ENCODE measurements at places on chromosomes 2 and 18. TPM values are rescaled to one million over a fixed set of nuclear protein-coding genes. Genes with fewer than 3 reads are reported as not detected.

DNA sequence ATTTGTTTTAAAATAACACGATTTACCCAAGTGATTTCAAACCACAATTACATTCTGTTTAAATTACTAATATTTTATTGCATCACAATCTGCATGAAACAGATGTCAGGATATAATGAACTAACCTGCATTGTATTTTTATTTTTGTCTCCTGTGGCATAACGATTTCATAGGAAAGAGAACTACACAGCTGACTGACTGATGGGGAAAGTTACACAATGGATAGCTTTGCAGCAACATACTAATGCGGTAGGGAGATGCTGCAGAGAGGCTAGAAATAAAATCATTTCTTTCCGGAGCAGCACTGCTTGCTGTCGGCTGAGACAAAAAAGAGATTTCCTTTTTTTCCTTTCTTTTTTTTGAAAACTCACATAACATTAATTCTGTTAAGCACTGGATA, 36.9 kb downstream of the SCN1A start:
- no peak overlapping the region for H3K4me3 ChIP-seq
- DNase-seq = no peak
- H3K4me1 ChIP-seq = no peaks in the 10 kb centered on the region

DNA sequence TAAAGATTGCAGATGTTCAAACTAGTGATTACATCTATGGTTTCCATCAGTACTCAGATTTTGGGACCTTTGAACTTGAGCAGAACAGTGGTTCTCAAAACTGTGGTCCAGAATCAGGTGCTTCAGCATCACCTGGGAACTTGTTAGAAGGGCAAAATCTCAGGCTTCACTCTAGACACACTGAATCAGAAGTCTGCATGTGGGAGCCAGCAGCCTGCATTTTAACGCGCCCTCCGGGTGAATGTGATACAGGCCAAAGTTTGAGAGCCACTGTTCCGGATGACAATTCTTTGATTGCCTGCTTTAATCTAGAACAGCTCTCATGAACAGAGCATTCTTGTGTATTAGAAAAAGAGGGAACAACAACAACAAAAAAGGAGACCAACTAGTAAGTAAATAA, 261.7 kb downstream of the GPD2 start:
- no peak for DNase-seq
- no peak overlapping the region for H3K27ac ChIP-seq
- no peaks in the 10 kb centered on the region for H3K36me3 ChIP-seq
- H3K4me3 ChIP-seq = no peak overlapping the region

GRCh38 chr2:108936866-108937265, 52.2 kb downstream of the EDAR start:
- H3K27me3 ChIP-seq = peaks cover 4% of the 10 kb centered on the region
- no peak overlapping the region for H3K4me3 ChIP-seq
- no peaks in the 10 kb centered on the region for H3K4me1 ChIP-seq
- H3K36me3 ChIP-seq = no peaks in the 10 kb centered on the region
- no peak overlapping the region for H3K27ac ChIP-seq

GRCh38 chr18:10459587-10459986, 5.2 kb downstream of the APCDD1 start:
- H3K4me3 ChIP-seq = no peak overlapping the region
- no peaks in the 10 kb centered on the region for H3K36me3 ChIP-seq
- H3K4me1 ChIP-seq = peaks cover 7% of the 10 kb centered on the region
- H3K27ac ChIP-seq = no peak overlapping the region
- H3K27me3 ChIP-seq = peaks cover 48% of the 10 kb centered on the region

DNA sequence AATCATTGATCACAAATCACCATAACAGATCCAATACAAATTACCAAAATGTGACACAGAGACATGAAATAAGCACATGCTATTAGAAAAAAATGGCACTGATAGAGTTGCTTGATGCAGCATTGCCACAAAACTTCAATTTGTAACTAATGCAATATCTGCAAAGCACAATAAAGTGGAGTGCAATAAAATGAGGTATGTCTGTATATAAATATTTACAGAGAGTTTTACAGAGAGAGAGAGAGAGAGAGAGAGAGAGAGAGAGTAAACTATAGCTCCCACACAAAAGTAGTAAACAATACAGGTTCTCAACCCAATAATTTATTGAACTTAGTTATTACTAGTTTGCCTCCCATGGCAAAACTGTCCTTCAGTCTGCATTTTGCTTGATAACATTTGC, 1807.0 kb downstream of the SUCLG1 start:
- no peak for DNase-seq
- H3K36me3 ChIP-seq = no peaks in the 10 kb centered on the region
- H3K27ac ChIP-seq = no peak overlapping the region
- no peaks in the 10 kb centered on the region for H3K27me3 ChIP-seq
- H3K4me3 ChIP-seq = no peak overlapping the region

DNA sequence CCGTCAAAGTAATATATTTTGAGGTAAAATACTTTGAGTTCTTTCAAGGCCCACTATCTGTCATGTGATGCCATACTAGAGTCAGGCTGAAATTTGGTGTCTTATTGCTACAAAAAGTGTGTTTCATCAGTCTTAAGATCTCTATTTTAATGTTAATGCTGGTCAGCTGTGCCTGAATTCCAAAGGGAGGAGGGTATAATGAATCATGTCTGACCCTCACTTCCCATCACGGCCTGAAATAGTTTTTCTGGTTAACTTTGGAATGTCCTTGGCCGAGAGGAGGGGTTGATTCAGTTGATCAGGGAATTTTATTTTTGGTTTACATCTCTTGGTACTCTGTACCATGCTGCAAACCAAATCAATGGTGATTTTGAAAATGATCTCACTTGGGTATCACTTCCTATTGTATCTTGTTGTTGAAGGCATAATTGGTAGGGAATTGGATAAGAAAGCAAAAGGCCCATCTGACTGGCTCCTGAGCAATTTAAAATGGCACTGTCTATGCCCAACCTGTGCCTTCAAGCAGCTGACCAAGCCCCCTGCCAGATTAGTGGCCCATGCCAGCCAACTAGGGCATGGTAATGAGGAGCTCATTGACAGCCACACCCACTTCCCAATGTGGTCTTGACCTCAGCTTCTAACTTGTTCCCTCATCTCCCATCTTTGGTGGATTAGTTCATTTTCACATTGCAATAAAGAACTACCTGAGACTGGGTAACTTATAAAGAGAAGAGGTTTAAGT, 6.1 kb upstream of the SLC35F5 start:
- no peak overlapping the region for H3K4me3 ChIP-seq
- H3K27me3 ChIP-seq = no peaks in the 10 kb centered on the region
- peaks cover 16% of the 10 kb centered on the region for H3K4me1 ChIP-seq
- peak; percentile 51 for DNase-seq

ACAA2 gene
- total RNA-seq = 144 TPM

NGEF gene
- 9.3 TPM for total RNA-seq

PLGLB2 gene
- not detected for total RNA-seq

CCDC74A gene
- 4.3 TPM for total RNA-seq

ACMSD gene
- not detected for total RNA-seq
